ENCODE measurements at places on chromosomes 12 and 14.

GRCh38 chr14:75961662-75962061 lies 20.1 kb downstream of the TGFB3 start:
- no peak for ATAC-seq

- ATAC-seq = no peak
These were observed 13.0 kb upstream of the GPR68 start for GRCh38 chr14:91257328-91258010.

DNA sequence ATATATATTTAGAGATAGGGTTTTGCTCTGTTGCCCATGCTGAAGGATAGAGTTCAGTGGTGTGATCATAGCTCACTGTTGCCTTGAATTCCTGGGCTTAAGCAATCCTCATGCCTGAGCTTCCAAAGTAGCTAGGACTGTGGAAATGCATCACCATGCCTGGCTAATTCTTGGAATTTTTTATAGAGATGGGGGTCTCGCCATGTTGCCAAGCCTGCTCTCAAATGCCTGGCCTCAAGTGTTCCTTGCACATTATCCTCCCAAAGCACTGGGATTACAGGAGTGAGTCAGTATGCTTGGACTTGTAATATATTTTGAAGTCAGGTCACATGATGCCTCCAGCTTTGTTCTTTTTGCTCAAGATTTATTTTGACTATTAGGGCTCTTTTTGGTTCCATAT lies 178.0 kb downstream of the RPAP3 start:
- ATAC-seq = no peak

DNA sequence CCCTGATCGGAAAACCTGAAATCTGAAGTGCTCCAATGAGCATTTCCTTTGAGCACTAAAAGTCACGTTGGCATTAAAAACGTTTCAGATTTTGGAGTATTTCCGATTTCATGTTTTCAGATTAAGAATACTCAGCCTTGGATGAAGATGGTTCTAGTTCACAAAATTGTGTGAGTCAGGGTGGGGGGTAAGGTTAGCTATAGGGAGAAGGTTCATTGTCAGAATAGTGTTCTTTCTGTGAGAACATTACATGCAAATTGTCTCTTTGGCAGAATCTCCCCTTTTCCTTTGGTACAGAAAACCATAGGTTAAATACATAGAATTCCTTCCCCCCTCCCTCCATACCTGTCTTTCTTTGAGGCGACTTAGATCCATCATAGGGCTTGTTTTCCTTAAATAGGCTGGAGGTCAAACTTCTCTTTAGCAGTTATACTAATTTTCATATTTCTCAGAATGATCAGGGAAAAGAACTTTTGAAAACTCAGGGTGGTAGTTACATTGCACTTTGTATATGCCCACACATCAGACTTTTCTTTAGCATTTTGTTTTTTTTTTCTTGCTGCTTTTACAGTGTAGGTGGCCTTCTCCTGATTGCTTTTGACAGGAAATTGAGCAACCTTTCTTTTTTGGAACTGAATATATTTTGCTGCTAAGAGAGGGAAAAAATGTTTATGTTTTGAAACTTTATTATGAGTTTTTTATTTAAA lies 503.5 kb downstream of the PCNX1 start:
- ATAC-seq = no peak

DNA sequence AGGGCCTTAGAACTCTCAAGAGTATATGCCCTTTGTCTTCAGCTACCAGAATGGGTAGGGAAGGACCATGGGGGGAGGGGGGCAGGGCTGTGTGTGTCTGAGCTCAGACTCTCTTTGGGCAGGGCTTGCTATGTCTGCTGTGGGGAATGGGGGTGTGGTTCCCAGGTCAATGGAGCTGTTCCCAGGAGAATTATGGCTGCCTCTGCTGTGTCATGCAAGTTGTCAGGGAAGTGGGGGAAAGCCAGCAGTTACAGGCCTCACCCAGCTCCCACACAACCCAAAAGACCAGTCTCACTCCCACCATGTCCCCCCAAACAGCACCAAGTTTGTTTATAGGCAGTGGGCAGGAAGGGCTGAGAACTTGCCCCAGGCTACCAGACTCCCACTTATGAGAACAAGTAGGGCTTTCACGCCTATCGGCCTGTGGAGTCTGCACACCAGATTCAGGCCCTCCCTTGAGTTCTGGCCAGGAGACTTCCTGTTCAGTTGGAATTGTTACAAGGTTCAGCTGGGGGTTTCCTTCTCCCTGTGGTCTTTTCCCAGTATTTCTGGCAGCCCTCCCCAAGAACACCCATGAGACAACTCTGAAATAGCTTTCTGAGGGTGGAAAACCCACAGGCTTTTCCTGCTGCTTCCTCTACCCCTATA lies 6.1 kb upstream of the SERPINA11 start:
- no peak for ATAC-seq

DNA sequence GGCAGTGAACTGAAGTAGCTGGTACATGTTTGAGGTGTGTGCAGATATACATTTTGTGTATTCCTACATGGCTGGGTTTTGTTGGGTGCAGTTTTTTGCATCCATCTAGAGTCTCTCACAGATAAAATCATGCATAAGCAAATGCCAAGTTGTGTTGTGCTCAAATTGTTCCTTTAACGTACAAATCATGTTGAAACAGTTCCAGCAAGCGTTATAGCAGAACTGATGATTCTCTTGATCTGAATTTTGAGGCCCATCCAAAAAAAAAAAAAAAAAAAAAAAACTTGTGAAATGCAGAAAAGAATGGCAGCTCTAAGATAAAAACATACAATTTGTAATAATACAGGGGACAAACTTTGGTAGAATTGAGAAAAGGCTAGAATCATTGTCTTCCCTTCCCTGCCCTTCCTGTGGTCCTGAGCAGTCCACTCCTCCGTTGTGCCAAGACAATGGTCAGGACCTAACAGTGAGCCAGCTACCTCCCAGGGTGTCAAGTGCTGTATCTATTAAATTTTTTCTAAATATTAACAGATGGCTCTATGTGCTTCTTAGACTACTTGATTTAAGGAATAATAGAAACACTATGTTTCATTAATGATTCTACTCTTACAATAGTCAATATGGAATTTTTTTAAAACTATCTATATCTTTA lies 122.1 kb downstream of the PLEKHA5 start:
- ATAC-seq = no peak

- no peak for ATAC-seq
These were observed 73.8 kb upstream of the BDKRB2 start for GRCh38 chr14:96130854-96131253.

GRCh38 chr12:6722863-6723262 lies 983 bp upstream of the COPS7A start:
- no peak for ATAC-seq

DNA sequence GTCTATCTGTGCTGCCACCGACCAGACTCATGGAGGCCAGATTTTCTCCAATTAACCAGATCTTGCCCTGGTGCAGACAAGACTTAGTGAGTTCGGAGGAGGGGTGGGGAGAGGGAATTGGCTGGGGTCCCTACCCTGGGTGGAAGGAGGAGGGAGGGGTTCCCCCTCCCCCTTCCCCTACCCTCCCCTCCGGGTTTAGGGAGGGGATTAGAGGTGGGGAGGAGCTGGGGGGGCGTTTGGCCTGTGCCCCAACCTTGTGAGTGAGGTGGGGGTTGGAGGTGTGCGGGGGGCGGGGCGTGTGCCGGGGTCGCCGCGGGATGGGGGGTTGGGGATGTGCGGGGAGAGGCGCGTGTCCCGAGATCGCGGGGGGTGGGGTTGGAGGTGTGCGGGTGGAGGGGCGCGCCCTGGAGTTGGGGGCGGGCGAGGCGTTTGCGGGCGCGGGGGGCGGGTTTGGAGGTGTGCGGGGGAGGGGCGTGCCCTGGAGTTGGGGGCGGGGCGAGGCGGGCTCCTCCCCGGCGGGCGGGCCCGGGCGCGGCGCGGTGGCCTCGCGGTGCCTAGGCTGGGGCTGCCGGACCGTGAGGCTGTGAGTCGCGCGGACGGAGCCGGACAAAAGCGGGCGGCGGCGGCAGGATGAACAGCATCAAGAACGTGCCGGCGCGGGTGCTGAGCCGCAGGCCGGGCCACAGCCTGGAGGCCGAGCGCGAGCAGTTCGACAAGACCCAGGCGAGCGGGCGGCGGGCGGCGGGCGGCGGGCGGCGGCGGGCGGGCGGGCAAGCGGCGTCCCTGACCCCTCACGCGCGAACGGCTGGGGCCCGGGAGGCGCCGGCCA lies at the start of gene HIP1R:
TSS of gene HIP1R (plus strand) at position 537 of the 829 bp plus-strand sequence. CDS start at position 631, 94 bp downstream.
- peak; percentile 77 for ATAC-seq

GRCh38 chr14:52755607-52756316 lies 25.8 kb downstream of the STYX start:
- ATAC-seq = no peak

DNA sequence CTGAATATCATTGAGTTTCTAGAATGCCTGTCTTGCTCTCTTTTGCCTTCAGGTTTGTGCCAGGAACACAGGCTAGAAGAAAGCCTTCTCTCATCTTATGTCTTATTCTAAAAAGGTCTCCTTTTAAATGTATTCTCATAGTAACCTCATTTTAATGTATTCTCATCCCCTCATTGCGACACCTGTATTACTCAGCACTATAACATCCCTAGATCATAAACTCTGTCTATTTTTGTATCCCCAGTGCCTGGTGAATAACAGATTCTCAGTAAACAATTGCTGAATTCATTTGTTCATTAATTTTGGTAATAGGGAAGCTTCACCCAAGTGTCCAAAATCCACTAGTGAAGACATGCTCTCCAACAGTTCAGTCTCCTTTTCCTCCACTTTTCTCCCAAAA lies 8.8 kb upstream of the LRRK2 start:
- no peak for ATAC-seq

DNA sequence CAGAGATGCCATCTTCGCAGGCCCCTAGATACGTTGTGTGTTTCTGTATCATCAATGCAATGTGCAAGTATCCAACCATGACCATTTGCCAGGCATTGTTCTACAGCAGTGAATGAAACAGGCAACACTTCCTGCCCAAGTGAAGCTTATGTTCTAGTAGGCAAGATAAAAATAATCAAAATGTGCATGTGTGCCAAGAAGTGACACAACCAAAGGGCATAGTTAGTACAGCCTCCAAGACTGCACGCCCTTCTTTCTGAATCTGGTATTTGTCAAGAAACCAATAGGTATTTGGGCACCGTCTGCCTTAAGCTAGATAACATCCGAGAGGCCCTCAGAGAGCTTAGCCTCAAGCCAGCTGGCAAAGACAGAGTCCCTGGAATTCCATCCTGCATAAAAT lies 152.0 kb downstream of the TMEM132C start:
- ATAC-seq = no peak

All from stimulated activated memory B cell treated with anti-CD40 and anti-IgM and Interleukin-4, amounts not matched to agents 10 μg/mL and 1 μg/mL and 100 μg/mL, for 72 hours (primary cell).